T47D (cell line): ENCODE measurements at places on chromosomes 3 and 15.
A peak's percentile ranks its signal among the peaks of the same experiment; 100 is the strongest.

DNA sequence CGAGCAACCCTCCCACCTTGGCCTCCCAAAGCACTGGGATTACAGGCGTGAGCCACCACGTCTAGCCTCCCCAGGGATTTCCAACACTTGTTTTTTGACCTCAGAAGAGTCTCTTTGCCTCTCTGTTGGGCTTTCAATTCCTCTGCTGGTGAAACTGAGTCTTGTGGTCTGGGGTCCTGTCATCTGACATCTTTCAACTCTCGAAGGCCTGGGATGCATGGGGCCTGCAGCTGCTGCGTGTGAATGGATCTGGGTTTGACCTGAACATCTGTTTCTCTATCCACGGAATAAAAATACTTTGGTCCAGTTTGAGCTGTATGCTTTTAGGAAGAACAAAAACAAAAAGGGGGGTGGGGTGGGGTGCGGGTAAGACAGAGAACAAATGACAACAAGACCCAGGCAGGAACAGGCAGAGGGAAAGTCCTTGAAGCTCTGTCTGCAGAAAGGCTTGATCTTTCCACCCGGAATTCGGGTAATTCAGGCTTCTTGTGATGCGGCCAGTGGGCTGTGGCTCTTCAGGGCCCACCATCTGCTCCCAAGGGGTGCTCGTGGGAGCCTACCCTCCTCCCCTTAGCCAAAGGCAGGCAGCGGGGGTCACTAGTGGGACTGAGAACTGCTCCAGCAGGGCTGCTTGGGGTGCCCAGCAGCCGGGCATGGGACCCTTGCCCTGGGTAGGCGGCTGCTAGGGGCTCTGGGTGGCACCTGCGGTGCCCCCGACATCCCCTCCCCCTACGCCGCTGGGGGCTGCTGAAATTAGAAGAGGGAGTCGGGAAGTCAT lies 71.5 kb downstream of the SLC12A8 start:
- DNase-seq = no peak

- no peak for DNase-seq
Measured at GRCh38 chr3:152241142-152242017, 27.3 kb upstream of the MBNL1 start.

GRCh38 chr3:46903341-46904302 lies 26.1 kb downstream of the PTH1R start:
- no peak for DNase-seq

- DNase-seq = peak; percentile 50
Measured at GRCh38 chr3:171187706-171188290, 161.3 kb upstream of the SLC2A2 start.

GRCh38 chr3:112253301-112253971 lies 40.6 kb downstream of the SLC9C1 start:
- DNase-seq = no peak

GRCh38 chr15:33693166-33693800 lies 275.0 kb upstream of the CHRM5 start:
- no peak for DNase-seq

GRCh38 chr15:39843565-39843964 lies 60.9 kb upstream of the FSIP1 start:
- DNase-seq = no peak

DNA sequence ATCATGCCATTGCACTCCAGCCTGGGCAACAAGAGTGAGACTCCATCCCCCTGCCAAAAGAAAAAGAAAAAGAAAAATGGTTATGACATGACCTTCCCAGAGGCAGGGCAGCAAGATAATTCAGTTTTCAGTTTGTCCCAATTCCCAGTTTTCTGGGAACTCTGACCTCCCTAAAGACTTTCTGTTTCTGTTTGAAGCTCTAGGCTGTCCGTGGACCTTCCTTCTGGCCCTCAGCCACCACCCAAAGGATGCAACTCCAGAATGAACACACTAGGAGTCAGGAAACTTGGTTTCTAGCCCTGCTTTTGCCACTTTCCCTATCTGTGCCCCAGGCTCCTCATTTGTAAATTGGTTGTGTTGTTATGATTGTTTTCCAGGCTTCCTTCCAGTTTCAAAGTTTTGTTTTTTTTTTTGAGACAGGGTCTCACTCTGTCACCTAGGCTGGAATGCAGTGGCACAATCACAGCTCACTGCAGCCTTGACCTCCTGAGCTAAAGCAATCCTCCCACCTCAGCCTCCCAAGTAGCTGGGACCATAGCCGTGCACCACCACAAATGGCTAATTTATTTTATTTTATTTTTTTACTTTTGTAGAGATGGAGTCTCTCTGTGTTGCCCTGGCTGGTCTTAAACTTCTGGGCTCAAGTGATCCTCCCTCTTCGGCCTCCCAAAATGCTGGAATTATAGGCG lies 68.6 kb downstream of the CDC25A start:
- peak; percentile 6 for DNase-seq

GRCh38 chr3:136632625-136633081 lies 119.5 kb downstream of the STAG1 start:
- peak; percentile 72 for DNase-seq

DNA sequence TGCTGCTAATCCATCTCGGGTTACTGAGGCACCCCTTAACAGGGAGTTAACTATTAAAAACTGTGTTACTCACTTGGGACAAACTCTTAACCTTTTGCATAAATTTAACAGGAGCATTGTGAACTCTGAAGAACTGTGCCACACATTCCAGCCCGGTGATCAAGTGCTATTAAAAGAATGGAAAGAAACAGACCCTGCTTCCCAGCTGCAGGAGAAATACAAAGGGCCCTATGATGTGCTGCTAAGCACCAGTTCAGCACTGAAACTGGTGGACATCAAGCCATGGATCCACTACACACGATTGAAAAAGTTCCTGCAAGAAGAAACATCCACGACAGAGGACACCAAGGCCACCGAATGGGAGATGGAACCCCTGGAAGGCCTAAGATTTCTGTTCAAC lies 114.7 kb upstream of the PLCL2 start:
- no peak for DNase-seq

GRCh38 chr3:109269577-109270275 lies 46.6 kb downstream of the DPPA2 start:
- no peak for DNase-seq

GRCh38 chr3:181859518-181859917 lies 147.8 kb downstream of the SOX2 start:
- no peak for DNase-seq

- DNase-seq = no peak
Measured at GRCh38 chr3:102068327-102068726, 219.0 kb downstream of the NFKBIZ start.

DNA sequence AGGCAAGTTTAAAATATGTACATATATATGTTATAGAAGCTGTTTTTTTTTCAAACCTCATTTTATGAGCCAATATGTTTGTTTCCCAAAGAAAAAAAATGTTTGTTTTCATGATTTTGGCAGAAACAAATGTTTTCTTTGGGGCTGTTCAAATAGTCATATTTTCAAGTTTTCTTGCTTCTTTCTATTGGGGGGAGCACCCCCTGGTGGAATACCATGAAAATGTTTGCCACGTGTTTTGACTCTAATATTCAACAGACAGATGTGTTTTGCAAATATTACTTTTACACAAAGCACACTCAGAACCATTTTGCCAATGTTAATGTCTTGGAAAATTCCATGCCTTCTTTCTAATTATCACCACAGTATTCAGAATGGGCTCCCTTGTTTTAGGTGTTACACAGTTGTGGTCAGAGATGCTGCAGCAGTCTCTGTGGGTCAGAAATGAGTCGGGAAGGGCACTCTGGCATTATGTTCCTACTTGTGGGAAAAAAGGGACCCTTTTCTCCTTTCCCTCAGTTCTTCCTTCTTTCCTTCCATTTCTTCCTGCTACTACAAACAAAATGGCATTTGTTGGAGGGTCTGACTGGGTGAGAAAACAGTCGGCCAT lies 817.0 kb downstream of the TUSC7 start:
- DNase-seq = no peak

- DNase-seq = no peak
Measured at GRCh38 chr3:187802928-187803259, 57.6 kb upstream of the BCL6 start.

DNA sequence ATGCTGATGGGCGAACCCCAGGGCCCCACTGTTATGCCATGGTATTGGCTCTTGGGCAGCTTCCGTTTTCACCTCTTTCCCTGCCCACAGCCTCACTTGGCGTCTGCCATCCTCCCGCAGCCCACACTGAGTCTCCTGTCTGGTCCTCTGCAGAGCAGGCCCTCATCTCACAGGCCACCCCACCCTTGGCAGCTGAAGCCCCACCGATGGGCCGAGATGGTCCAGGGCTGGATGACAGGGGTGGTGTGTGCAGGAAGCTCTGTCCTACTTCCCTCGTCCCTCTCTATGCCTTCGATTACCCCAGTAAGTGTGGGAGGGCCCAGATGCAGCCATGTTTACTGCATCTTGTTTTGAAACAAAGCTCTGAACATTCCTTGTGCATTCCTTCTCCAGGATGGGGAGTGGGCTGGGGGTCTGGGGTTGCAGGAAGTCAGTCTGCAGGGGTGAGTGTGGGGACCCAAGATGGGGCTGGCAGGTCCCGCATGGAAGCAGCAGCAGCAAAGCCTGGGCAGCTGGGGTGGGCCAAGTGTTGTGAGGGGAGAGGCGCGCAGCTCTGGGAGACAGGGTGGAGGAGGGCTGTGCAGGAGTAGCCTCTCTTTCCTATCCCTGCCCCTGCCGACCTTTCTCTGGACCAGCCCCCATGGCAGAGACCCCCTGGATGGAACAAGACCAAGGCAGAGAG lies 20.9 kb downstream of the TBC1D21 start:
- DNase-seq = no peak

- DNase-seq = no peak
Measured at GRCh38 chr3:38139652-38140051, 1.2 kb downstream of the MYD88 start.

GRCh38 chr3:17579289-17580031 lies 163.0 kb downstream of the TBC1D5 start:
- no peak for DNase-seq
